ENCODE measurements at places on chromosomes 13 and 19.
A peak's percentile ranks its signal among the peaks of the same experiment; 100 is the strongest.

DNA sequence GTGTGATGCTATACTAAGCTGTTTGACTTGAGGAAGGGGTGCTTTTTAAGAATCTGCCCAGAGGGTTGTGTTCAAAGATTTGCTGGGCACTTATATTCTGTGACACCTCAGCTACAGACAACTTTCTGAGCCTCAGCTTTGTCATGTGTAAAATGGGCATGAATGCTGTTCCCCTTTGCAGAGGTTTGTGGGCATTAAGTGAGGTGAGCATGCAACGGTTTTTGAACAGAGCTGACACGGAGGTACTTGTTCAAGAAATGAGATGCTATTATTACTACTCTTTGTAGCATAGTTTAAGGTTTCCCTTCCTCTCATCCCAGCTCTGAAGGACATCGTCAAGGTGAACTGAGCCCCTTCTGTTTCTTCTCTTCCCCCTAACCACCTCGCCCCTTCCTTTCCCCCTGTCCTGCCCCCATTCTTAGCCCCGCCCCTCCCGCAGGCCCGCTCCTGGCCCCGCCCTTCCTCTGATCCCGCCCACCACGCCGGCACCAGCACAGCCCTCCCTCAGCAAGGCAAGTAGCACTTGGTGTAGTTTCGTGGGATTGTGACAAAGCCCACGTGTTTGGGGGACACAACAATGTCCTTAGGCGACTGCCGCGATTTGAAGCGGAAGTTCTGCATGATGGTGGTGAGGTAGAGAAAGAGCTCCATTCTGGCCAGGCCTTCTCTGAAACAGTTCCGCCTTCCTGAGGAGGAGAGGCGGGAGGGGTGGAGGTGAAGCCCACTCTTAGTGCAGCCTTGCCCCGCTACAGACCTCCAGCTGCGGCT is 26.1 kb upstream of the CYP2A7 start:
- no peak for DNase-seq

GRCh38 chr13:44837250-44837649 is 152.0 kb downstream of the NUFIP1 start:
- no peak for DNase-seq

DNA sequence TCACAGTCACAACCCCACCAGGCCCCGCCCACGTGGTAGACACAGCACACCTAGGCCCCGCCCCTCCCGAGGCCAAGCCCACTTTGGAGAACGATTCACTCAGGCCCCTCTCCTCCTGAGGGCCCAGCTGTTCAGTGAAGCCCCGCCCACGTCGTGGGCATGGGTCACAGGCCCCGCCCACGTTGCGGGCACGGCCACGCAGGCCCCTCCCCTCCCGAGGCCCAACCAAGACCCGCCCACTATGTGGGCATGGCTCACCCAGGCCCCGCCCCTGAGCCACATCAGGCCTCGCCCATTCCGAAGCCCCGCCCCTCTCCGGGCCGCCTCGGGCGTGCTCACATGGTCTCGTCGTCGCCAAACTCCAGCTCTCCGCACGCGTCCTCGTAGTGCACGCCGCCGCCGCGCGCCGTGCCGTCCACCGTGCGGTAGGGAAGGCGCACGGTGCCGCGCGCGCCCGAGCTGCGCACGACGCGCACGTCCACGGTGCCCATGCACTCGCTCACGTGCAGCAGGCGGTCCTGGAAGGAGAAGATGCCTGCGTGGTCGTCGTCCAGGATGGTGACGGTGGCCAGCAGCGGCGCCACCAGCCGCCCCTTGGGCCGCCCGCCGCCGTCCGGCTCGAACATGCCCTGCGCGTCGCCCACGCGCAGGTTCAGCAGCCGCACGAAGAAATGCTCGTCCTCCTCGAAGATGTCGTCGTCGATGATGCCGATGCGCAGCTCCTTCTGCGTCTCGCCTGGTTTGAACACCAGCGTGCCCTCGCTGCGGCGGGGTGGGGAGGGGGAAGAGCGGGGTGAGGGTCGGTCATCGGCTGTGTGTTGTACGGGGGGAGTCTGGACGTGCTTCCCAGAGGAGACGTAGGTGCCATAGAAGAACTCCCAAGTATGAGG is 24.0 kb downstream of the SLC8A2 start:
- no peak for DNase-seq

DNA sequence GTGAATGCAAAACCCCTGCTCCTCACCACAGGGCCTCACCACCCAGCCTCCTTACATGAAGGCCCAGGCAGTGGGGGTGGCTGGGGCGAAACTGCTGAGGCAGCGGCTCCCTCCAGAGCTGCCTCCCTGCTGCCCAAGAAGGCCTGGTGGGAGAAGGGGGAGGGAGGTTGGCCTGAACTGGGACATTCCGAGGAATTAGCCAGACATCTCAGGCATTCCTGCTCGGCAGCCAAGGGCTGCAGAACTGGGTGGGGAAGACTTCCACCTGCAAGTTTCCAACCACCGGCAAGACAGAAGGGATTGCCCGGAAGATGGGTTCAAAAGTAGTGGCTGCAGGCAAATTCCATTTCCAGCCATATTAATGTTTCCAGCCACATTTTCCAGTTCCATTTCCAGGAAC is 2.3 kb upstream of the PSPN start:
- no peak for DNase-seq

GRCh38 chr13:77563111-77563510 is 27.6 kb downstream of the SCEL start:
- DNase-seq: no peak

GRCh38 chr13:38463048-38463447 is 113.4 kb downstream of the UFM1 start:
- DNase-seq: no peak

DNA sequence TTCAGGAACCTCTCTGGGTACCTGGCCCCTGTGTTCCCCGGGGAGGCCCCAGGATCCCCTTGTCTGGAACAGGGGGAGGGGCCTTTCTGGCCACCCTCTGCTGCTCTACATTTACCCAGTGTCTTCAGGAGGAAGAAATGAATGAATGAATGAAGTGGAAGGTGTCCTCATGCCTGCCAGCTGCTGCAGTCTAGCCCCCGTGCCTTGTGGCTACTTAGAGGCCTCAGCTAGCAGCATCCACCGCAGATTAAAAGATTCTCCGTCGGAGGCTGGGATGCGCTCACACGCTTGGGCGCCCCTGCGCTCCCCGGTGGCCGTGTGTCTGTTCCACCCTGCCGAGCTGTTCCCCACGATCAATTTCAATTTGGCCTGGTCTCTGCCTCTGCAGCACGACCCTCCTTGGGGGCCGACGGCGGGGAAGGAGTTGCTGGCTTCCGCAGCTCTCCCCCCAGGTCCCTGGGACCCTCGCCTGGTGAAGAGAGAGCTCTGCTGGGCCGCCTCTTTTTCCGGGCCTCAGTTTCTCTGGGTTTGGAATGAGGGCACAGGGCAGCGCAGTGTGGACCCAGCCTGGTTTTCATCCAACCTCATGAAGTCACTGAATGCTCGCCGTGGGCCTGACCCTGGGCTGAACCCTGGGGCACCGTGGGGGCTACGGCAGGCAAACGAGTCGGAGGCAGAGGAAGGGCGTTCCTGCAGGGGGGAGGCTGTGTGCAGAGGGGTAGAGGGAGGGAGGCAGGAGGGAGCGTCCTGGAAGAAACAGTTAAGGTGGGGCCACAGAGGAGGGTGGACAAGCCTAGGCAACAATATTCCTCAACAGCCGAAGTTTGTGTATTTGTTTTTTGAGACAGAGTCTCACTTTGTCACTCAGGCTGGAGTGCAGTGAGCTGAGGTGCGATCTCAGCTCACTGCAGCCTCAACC is 28.3 kb downstream of the EFNA2 start:
- DNase-seq: no peak

DNA sequence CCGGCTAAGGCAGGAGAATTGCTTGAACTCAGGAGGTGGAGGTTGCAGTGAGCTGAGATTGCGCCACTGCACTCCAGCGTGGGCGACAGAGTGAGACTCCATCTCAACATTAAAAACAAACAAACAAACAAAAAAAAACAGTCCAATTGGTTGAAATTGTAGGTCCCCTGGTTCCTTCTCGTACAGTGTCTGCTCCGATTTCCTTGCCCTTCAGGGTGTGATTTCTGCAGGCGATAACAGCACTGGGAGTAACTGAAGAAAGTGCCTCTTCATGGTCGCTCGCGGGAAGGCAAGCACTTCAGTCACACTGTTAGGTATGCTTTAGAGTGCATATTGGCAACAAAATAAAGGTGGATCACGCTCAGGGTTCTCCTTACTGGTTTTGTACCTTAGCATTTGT is 39.7 kb downstream of the TPT1 start:
- DNase-seq: no peak

- peak; percentile 72 for DNase-seq
Observed at GRCh38 chr19:58009666-58010301, 7.2 kb upstream of the ZNF606 start.

- DNase-seq: no peak
Observed at GRCh38 chr19:35143818-35144217, 763 bp downstream of the FXYD7 start.

DNA sequence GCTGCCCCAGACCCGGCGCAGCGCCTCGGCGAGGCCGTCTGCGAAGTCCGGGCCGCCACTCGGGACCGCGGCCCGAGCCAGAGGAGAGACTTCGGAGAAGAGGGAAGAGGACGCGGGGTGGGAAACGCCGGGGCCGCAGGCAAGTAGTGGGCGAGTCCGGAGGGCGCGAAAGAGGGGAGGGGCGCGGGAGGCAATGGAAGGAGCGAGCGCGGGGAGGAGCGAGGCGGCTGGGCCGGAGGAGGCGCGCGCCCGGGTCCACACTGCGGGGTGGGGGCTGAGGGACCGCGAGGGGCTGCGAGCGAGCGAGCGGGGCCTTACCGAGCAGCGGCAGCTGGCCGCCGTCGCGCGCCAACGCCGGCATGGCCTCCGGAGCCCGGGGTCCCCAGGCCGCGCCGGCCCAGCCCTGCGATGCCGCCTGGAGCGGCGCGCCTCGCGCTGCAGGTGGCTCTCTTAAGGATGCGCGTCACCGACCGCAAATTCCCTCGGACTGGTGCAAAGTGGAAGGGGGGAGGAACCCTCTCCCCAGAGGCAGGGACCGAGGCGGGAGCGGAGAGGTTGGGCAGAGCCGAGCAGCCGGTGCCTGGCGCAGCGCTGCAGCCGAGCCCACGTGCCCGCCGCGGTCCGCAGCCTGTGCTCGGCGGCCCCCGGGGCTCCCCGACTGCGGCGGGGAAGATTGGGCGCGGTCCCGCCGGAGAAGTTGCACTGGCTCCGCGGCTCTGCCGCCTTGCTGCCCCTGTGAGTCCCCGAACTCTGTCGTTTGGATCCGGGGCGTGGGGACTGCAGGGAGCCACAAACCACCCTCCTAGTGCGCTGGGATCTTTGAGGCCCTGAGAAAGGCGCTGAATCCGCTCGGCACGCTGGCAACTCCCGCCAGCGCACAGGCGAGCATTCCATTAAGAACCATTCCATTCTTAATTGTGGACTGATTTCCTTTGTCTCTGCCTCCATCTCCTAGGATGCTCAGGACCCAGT is at the start of gene FLT3:
Gene FLT3, minus strand, starts transcription at position 427 of the 972 bp plus-strand sequence. Its CDS starts 66 bp downstream, at position 361.
- peak; percentile 80 for DNase-seq

GRCh38 chr19:32017176-32017953 is 328.0 kb upstream of the ZNF507 start:
- no peak for DNase-seq

- DNase-seq: peak; percentile 94
Observed at GRCh38 chr19:13861714-13862531, 15.0 kb upstream of the NANOS3 start.

GRCh38 chr13:114319441-114319913 is 5.2 kb downstream of the CHAMP1 start:
- no peak for DNase-seq

GRCh38 chr13:48295271-48295670 is 8.3 kb upstream of the RB1 start:
- DNase-seq: no peak

GRCh38 chr13:98440390-98441055 is 136.4 kb downstream of the STK24 start:
- no peak for DNase-seq

GRCh38 chr13:113412440-113412839 is 40.8 kb downstream of the ADPRHL1 start:
- no peak for DNase-seq

- peak; percentile 92 for DNase-seq
Observed at GRCh38 chr19:43754503-43755255, at the start of gene SMG9. Gene SMG9 (minus strand): TSS chr19:43754962. CDS start chr19:43750741, 4,221 bp downstream.

DNA sequence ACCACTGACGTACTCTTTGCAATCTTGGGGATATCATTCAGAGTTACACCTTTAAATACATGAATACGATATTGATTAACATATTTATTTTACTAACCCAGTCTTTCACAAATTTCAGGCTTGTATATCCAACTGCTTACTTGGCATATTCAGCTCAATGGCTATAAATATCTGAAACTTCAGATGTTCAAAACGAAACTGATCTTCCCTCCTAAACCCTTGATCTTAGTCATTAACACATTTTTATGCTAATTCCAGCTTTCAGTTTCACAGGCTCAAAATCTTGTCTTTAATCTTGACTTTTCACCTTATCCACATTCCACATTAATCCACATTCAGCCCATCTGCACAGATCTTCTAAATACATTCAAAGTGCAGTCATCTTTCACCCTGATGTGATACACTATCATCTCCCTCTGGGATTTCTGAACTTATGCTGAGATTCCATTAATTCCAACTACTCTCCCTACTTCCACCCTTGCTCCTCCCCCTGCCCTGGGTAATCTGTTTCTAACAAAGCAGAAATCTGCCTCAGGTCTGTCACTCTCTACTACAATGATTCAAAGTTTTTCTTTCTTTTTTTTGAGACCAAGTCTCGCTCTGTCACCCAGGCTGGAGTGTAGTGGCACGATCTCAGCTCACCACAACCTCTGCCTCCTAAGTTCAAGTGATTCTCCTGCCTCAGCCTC is 387.2 kb downstream of the GPC5 start:
- DNase-seq: peak; percentile 4

GRCh38 chr19:40523322-40524047 is 53.2 kb upstream of the SHKBP1 start:
- DNase-seq: peak; percentile 74

GRCh38 chr19:49409441-49410029 is 13.7 kb downstream of the PTH2 start:
- DNase-seq: peak; percentile 56

DNA sequence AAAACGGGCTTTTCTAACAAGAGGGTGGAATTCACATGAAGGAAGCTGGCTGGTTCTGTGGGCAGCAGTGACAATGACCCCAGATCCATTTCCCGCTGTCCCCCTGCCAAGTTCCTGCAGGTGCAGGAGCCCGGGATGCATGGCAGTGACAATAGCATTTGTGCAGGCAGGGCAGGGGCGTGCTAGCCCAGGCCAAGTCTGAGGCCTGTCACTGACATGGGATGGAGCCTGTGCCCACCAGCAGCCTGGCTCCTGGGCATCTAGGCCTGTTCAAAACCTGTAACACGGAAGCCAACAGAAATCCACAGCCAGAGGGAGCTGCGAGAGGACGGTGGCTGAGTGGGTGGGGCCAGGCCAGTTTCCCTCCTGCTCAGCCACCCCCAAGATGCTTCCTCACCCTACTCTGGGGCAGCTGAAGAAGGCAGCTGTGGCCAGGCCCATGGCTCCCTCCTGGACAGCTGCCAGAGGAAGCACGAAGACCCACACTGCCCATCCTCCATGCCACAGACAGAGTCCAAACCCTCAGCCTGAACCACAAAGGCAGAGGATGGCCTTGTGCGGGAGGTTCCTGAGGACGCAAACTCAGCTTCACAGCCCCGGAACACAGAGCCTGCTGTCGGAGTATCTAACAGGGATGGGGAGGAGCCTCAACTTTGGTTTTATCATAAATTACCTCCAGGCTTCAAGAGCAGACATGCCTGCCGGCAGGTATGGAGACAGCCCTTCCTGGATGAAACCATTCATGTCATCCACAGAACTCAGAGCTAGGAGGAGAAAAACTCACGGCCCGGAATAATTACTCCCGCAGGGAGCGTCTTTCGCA is 74.0 kb downstream of the CEBPG start:
- no peak for DNase-seq

GRCh38 chr13:40618581-40619478 is 47.6 kb downstream of the FOXO1 start:
- DNase-seq: no peak

GRCh38 chr19:31570718-31571117 is 221.5 kb upstream of the TSHZ3 start:
- DNase-seq: no peak

- DNase-seq: no peak
Observed at GRCh38 chr13:34816245-34816884, 125.7 kb upstream of the NBEA start.
